Cardiac muscle cell (in vitro differentiated cells and primary cell): ENCODE measurements at places on chromosomes 6 and 20. TPM values are rescaled to one million over a fixed set of nuclear protein-coding genes. Genes with fewer than 3 reads are reported as not detected.

Gene PRSS35
- total RNA-seq: 60.2 and 89.7 TPM in 2 replicates

Gene SLPI
- total RNA-seq: not detected in 2 replicates

Gene MRPS18A
- 65.9 and 80.2 TPM in 2 replicates for total RNA-seq

Gene PRKN
- 8.0 and 28.1 TPM in 2 replicates for total RNA-seq

Gene PCNA
- total RNA-seq: 46.6 and 113 TPM in 2 replicates

Gene NHLRC1
- 2.0 and 3.1 TPM in 2 replicates for total RNA-seq

Gene MAS1
- total RNA-seq: not detected in 2 replicates

Gene STX7
- total RNA-seq: 25.3 and 37.2 TPM in 2 replicates
